ENCODE measurements at places on chromosomes 2 and 18. TPM values are rescaled to one million over a fixed set of nuclear protein-coding genes. Genes with fewer than 3 reads are reported as not detected.

Gene NTSR2
- not detected for polyA plus RNA-seq

Gene RAD51AP2
- not detected for polyA plus RNA-seq

Gene CYP26B1
- 2.2 TPM for polyA plus RNA-seq

Gene CFC1
- polyA plus RNA-seq, result 0.19 TPM

Gene UGT1A5
- polyA plus RNA-seq, result not detected

Gene PDE1A
- 1.7 TPM for polyA plus RNA-seq

Gene MAP3K20
- polyA plus RNA-seq, result 13.4 TPM

Gene KCNG3
- 0.10 TPM for polyA plus RNA-seq

Gene TBR1
- 0.01 TPM for polyA plus RNA-seq

Gene LIMS2
- 138 TPM for polyA plus RNA-seq

Gene SOWAHC
- polyA plus RNA-seq, result 5.2 TPM

Gene LOXHD1
- polyA plus RNA-seq, result 0.49 TPM

Gene ABCA12
- polyA plus RNA-seq, result 0.06 TPM

Gene MYL1
- not detected for polyA plus RNA-seq

Gene AKAIN1
- not detected for polyA plus RNA-seq

Gene UGT1A10
- 0.03 TPM for polyA plus RNA-seq

Gene CPLX4
- 0.01 TPM for polyA plus RNA-seq

Gene TUBA3D
- 0.02 TPM for polyA plus RNA-seq

Gene TOGARAM2
- polyA plus RNA-seq, result 7.9 TPM

Gene HRH4
- polyA plus RNA-seq, result 0.19 TPM

Gene UNC80
- 0.02 TPM for polyA plus RNA-seq

Gene SPRED2
- polyA plus RNA-seq, result 20.4 TPM

Gene SRD5A2
- 0.35 TPM for polyA plus RNA-seq

Measured in lung (tissue), 17 donors.